CD4-positive, alpha-beta T cell treated with Interferon alpha-2 for 1 hour (primary cell): ENCODE measurements at places on chromosomes 16 and 17.

GRCh38 chr17:77490361-77491183 lies 349.8 kb downstream of the SEC14L1 start:
- no peak for DNase-seq

DNA sequence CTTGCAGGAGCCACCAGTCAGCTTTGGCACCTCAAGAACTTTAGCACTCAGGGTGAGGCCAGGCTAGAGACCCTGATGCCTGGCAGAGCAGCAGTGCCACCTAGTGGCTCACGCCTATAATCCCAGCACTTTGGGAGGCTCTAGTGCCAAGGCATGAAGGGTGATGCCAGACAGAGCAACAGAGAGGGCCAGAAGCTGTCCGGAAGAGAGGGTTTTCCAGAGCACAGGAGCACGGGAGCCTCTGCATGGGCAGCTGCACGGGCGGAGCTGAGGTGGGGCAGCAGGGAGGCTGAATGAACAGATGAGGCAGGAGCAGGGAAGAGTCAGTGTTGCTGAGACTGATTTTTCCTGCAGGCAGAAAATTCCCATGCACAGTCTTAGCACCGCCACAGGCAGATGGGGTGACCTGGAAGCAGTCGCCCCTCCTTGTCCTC lies 38.9 kb downstream of the MYH3 start:
- DNase-seq: peak; percentile 58

DNA sequence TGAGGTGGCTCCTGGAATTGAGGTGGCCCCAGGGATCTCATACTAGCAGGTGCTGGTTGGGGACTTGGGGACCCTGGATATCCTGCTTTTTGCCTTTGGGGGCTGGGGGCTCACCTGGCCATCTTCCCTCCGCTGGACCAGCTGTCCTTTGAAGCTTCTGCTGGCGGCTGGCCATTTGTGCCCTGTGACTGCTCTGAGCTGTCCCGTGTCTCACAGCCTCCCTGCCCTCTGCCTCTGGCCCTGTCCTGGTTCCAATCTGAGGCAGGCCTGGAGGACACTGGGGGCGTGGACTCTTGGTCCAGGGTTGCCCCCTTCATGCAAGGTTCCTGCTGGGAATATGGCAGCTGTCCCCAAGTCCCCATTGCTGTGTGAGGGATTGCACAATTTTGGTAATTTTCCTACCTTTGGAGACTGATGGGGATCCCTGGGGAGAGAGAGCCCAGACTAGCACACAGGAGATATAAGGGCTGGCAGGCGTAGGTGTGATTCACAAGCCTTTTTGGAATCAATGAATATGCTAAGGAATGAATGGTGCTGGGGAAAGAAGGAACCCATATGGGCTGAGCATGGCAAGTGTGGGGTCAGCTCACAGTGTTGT lies 19.2 kb downstream of the ADCY7 start:
- no peak for DNase-seq

DNA sequence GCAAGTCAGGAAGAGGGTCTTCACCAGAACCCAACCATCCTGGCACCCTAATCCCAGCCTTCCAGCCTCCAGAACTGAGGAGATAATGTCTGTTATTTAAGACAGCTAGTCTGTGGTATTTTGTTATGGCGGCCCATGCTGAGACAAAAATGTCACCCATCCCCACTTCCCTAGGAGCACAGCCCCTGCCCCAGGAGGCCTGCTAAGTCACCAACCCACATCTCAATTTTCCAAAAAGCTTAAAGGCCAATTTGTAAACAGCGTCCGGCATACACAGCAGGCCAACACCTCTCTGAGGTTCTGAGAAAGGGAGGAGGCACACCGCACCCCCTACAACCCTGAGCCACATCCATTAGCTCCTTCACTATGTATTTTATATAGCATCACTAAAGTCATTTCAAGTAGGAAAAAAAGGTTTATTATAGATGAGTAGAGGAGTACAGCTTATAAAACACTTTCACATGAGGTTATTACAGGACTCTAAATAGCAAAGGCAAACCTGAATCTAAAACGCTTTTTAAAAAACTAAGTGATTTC lies 6.9 kb downstream of the TMEM170A start:
- no peak for DNase-seq

- DNase-seq: no peak
Measured at GRCh38 chr17:16932156-16932555, 39.8 kb downstream of the TNFRSF13B start.

DNA sequence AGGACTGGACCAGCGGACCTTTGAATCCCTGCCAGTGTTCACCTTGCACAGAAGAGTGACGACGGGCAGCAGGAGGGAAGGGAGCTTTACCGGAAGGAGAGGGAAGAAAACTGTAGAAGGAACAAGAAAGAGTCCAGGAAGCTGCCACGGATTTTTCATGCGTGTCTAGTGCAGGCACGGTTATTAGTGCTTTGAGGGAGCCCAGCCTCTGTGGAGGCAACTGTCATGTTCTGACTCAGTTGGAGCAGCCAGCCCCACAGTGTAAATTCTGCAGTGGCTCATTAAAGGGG lies 6.5 kb upstream of the HOXB13 start:
- no peak for DNase-seq

DNA sequence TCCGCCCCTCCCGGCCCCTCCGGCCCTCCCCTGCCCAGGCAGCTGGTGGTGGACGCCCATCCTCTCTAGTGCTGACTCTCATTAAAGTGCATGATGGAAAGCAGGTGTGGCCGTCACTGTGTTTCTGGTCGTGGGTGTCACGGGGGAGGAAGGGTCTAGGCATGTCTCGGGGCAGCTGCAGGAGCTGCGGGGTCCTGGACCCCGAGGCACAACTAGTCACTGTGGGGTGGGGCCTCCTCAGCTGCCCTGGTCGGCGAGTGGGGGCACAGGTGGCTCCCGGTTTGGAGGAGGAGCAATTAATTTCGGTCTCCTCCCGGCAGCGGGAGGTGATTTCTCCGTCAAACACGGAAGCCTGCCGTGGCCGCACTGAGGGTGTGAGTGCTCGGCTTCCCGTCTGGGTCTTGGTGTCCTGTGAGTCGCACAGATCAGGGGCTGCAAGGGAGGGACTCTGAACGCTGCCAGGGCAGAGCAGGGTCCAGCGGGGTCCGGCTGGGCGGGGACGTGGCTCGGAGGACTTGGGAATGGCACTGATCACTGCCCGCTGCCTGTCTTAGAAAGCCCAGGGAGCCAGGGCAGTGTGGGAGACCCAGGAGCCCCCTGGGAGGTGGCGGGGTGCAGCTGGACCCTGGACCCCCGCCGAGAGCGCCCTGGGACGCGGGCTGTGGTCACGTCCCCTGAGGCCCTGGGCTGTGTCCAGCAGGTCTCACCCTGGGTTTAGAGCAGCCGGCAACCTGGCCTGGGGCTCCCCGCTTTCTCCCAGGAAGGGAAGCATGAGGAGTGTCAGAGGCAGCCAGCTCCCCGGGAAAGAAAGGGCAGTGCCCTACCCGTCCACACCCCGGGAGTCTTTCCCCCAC lies 3.3 kb downstream of the TPSD1 start:
- DNase-seq: no peak

DNA sequence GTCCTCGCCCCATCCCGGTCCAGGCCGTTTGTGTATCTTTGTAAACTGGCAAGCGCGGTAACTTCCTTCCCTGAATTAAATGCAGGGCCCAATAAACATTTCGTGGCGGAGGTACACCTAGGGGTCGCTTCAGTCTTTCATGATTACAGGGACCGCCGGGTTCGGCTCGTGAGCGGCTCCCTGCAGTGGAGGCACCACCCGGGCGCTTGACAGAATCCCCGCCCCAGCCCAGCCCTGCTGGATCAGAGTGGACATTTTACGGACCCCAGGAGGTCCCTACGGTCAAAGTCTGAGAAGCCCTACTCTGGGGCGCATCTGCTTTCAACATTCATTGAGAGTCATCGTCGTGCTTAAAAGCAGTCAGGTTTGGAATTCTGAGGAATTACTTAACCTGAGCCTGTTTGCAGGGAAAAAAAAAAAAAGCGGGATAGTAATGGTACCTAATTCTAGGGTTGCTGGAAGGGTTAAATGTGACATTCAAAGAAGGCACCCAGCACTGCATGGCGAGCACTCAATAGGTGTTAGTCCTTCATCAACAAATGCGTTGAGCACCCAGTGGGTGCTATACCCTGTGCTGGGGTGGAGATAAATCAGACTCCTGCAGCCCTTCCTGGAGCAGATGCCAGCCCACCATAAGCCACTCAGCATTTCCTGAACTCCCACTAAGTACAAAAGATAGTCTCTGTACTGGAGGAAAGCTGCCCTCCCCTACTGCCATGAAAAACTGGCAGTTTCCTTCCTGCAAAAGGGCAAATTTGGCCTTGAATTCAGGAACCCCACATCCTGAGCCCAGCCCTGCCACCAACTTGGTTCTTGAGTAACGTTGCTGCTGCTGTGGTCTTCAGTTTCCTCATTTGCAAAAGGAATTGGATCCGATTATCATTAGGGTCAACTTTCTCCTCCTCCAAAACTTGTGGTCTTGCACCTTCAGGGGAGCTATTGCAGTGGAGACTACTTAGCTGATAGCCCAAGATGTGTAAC lies 658 bp upstream of the DUSP3 start:
- DNase-seq: no peak

DNA sequence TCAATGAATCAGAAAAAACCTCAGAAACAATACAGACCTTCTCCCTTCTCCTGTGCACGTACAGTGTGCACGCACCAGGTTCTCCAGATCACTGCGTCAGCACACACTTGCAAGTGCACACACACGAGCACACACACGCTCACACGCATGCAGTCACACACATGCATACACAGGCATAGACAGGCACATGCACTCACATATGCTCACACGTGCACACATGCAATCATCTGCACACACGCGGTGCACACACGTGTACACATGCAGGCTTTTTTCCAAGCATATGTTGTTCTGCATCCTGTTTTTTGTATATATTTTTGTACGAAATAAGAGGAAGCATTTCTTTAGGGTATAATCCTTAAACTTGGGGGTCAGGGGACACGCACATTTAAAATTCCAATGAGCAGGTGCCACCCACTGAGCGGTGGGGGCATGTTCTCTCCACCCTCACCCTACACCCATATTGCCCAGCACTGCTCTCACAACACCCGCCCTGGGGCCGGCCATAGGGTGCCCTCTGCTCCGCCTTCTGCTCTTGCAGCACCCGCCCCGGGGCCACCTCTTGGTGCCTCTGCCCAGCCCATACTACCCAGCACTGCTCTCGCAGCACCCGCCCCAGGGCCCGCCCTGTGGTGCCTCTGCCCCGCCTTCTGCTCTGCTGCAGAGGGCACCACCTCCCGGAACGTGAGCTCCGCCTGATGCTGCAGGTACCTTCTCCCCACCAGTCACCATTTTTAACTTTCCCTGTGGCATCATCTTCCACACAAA lies 20.9 kb downstream of the KLHDC4 start:
- DNase-seq: no peak

DNA sequence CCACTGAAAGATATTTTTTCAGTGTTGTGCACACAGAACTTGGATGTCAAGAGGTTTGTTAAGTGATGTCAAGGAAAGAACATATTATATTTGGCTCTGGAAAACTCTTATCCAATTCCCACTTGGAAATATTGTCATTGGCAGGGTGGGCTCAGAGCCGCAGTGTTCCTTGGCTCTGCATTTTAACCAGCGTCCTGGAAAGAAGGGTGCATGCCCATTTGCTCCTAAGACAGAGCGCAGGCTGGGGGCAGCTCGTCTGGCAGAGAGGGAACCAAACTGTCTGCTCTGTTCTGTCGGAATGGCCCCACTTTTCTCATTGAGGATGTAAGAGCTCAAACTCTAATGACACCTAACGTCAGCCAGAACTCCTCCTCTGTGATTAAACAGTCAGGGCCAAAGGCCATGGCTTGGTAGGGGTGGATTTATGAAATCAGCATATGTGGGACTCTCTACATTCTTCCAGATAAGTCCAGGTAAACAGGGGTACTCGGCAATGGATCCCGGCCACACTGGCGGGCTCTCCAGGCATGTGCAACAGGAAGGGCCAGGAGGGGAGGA lies 18.0 kb downstream of the SLC47A1 start:
- no peak for DNase-seq

GRCh38 chr17:57925361-57925990 lies 29.7 kb downstream of the CUEDC1 start:
- no peak for DNase-seq

- no peak for DNase-seq
Measured at GRCh38 chr17:67164302-67164701, 80.7 kb downstream of the HELZ start.

DNA sequence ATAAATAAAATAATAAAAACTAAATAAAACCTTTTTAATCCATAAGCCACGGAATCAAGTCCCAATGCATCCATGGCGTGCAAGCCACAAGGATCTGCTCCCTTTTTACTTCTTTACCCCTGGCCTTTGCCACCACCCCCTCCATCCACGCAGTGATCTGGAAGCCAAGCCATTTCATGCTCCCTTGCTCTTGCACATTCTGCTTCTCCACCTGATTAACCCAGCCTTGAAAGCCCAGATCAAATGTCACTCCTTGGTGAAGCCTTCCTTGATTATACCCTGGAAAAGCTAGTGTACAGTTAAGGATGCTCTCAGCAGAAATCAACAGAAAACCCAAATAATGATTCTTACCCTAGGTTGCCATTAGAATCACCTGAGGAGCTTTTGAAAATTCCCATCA lies 9.9 kb downstream of the LRRC3C start:
- no peak for DNase-seq

DNA sequence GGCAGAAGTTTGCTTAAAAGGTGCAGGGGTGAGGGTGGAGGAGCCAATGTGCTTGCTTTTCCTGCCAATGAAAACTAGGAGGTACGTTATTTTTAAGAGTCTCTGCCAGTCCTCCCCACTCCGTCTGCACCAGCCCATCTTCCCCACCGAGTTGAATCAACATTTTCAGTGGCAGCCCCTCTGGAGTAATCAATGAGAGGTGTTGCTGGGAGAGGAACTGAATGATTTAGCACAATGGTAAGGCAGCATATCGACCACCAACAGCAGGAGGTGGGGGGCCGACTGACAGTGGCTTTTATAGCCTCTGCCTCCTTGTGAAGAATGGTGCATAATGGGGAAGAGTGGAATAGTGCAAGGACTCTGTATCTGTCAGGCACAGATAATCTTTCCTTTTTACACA lies 1465.0 kb upstream of the GOT2 start:
- no peak for DNase-seq

GRCh38 chr16:48619547-48619946 lies 9.6 kb upstream of the N4BP1 start:
- DNase-seq: no peak

- no peak for DNase-seq
Measured at GRCh38 chr16:1182950-1183907, 30.3 kb downstream of the CACNA1H start.

- no peak for DNase-seq
Measured at GRCh38 chr17:34601416-34601815, 22.0 kb downstream of the TMEM132E start.

DNA sequence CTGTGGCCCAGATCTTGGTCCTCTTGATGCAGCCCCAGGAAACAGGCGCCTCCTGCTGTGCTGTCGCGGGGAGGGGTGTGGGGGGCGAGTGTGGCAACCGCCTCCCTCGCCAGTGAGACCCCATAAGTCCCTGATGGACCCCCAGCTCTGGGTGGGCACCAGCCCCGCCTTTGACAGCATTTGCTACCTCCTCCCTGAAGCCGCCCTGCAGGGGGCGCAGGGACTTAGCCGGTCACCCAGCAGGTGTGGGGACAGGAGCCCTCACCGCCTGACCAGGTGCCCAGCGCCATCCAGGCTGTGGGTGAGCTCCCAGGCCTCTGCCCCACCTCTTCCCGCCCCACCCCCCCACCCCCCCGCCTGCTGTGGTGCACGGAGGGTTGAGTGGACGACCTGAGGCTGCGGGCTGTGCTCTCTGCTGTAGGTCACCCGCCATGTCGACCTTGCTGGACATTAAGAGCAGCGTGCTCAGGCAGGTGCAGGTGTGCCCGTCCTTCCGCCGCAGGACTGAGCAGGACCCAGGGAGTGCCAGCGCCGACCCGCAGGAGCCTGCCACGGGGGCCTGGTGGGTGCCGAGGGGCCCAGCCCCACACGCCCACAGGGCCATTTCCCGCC lies 4.8 kb downstream of the BAIAP3 start:
- DNase-seq: no peak
